ENCODE measurements at places on chromosomes 16 and 17.

DNA sequence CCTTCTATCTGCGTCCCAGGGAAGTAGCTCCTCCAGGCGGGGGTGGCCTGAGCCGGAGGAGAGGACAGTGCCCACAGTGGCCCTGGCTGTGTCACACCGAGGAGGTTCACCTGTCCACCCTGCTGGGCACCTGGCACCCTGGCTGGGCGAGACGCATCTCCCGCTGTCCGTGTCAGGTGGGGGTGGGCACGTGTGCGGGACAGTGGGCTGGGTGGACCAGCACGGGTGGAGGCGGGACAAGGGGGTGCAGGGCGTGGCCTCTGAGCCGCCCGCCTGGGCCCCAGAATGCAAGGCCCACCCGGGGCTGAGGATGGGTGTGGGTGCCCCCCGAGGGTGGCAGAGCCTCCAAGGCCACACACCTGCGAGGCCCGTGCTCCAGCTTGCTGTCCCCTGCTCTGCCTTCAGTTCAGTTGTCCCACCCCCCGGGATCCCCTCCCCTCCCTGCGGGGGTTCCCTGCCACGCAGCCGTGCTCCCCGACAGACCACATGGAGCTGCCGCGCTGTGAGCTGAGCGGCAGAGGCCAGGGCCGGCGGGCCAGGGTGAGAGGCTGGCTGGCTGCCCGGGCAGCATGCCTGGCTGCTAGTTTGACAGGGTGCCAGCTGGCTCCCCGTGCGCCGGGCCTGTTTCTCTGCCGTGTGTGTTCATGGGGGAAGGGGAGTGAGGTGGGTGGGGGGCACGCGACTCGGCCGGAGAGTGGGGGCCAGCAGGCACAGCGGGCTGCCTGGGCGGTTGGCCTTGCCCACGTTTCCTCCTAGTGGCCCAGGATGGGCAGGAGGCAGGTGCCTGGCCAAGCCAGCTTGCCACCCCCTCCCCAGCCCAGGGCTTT lies 33.9 kb downstream of the BAHCC1 start:
- DNase-seq: no peak

GRCh38 chr17:81403671-81404534 lies 8.6 kb downstream of the BAHCC1 start:
- DNase-seq: no peak

DNA sequence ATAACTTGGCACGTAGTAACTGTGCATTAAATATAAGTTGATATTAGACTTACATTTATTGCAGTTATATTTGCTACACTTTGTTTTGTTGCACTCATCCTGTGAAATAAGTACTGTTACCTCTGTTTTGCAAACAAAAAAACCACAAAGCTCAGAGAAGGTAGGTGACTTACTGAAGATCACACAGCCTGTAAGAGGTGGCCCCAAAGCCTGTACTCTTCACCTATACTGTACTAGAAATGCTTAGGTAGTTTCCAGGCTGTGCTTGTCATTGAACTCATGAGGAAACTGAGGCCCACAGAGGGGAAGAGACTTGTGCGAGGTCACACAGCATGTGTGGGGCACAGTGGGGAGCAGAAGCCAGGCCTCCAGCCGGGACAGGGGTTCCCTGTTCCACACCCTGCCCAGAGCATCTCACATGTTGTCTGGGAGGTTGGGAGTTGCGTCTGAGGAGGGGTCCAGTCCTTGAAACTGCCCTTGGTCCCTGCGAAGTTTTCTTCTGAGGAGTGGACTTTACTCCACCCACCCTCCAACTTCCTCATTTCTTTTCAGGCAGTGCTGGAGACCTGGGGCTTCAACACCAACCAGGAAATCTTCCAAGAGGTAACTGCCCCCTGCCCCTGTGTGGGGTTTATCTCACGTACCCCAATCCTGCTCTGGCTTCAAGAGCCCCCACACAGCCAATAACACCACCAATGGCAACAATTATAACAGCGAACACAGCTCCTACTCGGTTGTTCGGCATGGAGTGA lies 13.0 kb downstream of the CETP start:
- no peak for DNase-seq

DNA sequence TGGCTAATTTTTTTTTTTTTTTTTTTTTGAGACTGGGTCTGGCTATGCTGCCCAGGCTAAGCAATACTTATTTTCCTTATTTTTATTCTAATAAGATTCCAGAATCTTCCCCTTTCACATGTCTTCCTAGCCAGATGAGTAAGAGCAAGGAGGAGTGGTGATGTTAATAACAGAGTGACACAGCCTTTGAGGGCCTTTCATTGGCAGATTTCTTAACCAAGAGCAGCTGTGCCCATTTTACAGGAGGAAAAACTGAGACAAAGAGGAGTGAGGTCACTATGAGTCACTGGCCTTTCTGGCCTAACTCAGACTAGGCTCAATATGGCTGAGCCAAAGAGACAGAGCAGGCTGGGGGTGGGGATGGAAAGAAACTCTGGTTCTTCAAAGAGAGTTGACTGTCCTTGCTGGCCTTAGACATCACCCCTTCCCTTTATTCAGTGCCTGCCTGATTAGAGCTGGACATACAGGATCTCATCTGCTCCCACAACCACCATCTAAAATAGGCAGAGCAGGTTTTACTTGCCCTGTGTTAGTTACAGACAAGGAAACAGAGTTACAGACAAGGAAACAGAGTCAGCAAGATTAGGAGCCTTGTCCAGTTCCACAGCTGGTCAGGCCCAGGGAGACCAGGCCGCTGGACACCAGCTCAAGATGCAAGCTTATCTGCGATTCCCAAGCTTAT lies 50.0 kb upstream of the TOB1 start:
- no peak for DNase-seq

DNA sequence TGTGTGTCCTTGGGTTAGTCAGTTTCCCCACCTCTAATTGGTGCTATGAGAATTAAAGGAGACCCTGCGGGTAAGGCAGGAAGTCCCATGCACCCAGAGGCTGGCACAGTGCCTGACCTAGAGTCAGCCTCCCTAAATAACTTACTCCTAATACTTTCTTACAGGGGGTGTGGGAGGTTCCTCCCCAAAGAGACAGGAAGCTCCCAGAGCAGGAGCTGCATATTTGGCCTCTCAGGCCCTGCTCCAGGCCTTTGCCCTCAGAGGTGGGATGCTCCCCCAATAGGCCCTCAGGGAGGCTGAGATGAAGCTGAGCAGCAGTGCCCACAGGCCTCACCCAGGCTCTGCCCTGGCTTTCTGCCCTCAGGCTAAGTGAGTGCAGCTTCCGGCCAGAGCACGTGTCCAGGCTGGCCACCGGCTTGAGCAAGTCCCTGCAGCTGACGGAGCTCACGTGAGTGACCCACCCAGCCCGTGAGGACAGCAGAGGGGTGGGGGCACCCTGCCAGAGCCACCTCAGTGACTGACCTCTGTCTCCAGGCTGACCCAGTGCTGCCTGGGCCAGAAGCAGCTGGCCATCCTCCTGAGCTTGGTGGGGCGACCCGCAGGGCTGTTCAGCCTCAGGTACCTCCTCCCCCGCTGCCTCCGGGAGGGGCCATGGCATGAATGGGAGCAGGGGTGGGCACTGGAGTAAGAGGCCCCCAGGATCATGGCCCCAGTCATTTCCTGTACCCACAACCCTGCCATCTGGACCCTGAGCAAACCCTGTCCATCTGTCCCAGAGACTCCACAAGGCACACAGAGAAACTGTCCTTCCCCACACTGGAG lies 31.1 kb upstream of the CPNE2 start:
- peak; percentile 96 for DNase-seq

- peak; percentile 49 for DNase-seq
Observed at GRCh38 chr16:49463529-49463928, 89.9 kb downstream of the C16orf78 start.

GRCh38 chr17:1894753-1895339 lies 65.0 kb downstream of the RPA1 start:
- DNase-seq: no peak

GRCh38 chr17:34220752-34221395 lies 34.2 kb upstream of the CCL2 start:
- no peak for DNase-seq

DNA sequence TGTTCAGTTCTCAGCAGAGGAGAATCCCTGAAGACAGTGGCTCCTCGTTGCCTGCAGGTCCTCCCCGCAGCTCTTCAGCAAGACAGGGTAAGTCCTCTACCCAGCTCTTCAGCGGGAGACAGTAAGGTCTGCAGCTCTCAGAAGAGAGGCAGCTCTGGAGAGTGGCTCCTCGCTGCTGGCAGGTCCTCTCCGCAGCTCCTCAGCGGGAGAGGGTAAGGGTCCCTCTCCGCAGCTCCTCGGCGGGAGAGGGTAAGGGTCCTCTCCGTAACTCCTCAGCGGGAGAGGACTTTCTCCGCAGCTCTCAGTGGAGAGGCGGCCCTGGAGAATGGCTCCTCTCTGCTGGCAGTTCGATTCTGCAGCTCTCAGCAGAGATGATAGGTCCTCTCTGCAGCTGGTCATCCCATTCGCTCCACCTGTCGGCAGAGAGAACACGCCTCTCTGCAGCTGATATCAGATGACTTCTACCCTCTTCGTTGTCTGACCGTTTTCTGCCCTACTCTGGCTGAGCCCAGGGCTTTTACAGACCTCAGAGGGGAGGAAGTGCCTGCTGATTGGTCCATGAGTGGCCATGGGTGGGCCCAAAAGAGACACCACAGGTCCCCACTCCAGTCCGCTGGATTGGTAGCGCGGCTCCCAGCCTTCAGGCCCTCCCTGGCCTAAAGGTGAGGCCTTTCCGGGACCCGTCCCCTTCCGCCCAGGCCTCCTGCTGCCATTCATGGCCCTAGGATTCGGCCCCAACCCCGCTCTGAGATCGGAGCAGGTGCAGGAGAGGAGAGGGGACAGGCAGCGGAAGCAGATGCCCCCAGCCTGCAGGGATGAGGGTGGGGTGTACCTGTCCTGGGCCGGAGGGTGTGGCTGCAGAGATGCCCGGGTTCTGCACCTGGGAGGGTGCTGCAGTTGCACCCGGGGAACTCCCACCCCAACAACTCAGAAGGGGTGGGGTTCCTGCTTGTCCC lies 11.9 kb upstream of the SHCBP1 start:
- DNase-seq: no peak

DNA sequence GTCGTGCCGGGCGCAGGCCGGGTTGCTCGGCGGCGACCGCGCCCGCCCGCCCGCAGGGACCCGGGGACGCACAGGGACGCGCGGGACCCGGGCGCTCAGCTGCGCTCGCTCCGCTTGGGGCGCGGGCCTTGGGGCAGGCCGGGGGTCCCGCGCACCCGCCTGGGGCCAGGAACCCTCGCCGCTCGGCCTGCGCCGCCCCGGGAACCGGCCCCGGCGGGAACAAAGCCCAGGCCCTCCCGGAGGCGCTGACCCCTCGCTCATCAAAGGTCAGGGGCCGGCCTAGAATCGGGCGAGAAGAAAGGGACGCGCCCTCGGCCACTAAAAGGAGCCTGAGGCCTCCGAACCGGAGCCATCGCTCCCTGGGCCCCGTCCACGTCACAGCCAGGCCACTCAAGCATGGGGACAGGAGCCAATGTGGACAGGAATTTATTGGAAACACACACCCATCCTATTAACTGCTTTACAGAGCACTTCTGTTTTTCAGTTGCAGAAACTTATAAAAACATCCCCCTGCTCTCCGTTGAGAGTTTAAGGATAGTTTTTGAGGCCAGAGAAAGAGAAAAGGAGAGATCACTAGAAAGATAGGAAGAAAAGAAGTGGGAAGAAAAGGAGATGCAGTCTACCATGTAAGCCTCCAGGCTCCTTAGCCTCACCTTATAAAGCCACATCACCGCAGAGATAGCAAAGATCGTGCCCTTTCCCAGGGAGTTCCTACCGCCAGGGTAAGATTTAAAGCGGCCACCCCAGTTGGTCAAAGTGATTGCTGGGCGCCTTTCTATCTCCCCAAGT lies 558 bp upstream of the ZFHX3 start:
- DNase-seq: no peak

DNA sequence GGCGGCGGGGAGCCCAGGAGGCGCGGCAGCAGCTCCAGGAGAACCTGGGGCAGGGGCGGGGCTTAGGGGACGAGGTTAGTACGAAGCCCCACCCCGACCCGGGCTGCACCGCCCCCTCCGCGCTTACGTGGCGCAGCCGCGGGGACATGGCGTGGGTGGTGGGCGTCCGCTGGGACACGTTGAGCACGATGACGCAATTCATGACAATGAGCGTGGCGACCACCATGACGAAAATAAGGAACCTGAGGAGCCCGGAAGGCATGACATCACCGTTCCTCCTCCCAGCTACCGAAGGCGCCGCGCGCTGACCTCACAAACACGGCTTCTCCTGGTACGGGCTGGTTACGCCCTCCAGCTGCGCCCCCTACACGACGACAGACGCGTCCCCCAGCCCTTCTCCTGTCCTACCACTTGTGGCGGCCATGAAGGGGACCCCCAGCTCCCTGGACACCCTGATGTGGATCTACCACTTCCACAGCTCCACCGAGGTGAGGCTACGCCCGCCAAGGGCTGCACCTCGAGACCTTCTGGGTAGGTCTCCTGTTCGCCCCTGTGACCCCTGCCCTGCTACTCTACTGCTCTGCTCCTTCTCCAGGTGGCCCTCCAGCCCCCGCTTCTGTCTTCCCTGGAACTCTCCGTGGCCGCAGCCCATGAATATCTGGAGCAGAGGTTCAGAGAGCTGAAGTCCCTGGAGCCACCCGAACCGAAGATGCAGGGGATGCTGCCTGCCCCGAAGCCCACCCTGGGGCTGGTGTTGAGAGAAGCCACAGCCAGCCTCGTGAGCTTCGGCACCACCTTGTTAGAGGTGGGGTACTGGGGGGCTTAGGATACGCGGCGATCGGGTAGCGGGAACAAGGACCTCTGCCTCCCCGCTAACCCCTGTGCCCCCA lies at the start of gene C17orf107:
TSS of gene C17orf107 (plus strand) at position 196 of the 890 bp plus-strand sequence. CDS start at position 423, 227 bp downstream.
- DNase-seq: peak; percentile 97

DNA sequence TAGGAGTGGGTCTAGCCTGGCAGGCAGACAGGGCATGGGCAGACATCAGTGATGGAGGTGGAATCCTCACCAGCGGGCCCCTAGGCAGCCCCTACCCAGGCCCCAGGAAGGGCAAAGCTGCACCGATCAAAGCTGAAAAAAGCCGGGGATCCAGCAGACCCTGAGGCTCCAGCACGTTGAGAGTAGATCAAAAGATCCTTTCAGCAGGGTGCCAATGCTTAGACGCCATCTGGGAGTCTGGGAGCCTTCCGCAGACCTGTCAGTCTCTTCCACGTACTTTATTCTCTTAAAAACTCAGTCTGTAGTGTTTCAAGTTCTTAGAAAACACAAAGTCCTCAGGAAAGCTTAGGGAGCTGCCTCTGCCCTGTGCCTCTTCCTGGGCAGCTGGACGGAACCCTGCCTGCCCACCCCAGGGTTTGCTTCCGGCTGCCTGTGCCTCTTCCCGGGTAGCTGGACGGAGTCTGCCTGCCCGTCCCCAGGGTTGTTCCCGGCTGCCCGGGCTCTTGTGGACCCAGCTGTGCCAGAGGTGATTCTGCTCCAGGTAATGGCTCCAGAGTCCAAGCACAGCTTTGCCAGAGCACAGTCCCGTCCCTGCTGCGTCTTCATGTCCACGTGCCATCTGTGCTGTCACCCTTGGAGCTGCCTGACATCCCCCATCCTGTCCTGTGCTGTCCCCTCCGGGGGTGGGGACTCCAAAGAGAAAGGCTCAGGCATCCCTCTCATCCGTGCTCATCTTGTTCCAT lies 50.8 kb upstream of the PVALEF start:
- no peak for DNase-seq

DNA sequence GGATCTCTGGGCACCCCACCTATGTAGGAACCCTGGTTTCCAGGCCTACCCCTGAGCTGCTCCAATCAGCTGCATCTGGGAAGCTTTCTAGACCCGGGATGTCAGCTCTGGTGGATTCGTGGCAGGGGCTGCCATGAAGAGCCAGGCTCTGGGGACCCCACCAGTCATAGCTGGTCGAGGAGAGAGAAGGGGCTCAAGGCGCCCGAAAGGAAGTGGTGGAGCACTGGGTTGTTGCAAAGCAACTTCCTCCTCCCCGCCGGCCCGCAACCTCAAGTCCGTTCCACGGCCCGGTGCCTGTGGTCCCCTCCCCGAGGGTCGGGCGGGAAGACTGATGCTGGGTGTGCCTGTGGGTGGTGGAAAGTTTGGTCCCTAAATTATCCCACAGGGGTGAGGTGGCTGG lies 10.2 kb downstream of the TBKBP1 start:
- DNase-seq: no peak

- no peak for DNase-seq
Observed at GRCh38 chr16:47574091-47575054, 113.2 kb downstream of the PHKB start.

All from lower leg skin (tissue), 4 donors.